ENCODE measurements at places on chromosomes 4 and X.
A peak's percentile ranks its signal among the peaks of the same experiment; 100 is the strongest.

DNA sequence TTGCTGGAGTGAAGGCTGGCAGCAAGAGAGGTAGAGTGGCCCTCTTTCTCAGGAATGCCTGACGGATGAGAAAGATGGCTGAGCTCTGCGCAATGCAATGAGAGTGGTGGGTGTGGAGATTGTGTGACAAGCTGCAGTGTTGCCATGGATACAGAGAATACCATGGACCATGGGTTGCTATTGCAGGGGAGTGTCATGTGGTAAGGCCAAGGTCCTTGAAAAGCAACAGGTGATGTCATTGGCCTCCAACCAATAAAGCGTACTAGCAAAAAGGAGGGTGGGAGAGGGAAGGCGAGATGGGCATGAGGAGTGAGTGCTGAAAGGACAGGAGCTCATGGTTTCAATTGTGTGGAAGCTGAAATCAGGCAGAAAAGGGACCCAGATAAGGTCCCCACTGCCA is 1.8 kb downstream of the PNMA5 start:
- DNase-seq = no peak

- no peak for DNase-seq
These were observed 312.5 kb downstream of the ZIC3 start for GRCh38 chrX:137878401-137878800.

DNA sequence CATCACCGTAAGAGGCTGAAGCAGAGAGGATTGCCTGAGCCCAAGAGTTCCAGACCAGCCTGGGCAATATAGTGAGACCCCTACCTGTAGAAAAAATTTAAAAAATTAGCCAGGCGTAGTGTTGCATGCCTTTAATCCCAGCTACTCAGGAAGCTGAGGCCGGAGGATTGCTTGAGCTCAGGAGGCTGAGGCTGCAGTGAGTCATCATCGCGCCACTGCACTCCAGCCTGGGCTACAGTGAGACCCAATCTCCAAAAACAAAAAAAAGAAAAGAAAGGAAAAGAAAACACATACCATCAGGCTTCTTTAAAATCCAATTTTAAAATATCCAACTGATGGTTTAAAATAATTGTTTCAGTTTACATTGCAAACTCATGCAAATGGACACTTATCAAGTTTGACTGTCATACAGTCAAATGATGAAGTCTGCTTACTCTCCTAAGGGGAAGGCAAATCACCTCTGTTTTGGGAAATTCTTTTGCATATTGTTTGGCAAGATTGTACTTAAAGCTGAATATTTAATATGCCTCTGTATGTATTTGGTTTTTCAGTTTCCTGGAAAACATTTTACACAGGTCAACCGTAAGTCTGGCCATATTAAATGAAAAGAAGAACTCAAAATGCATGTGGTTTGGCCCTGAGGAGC is 23.7 kb upstream of the TENM3 start:
- DNase-seq = no peak

GRCh38 chr4:100208964-100209363 is 18.7 kb upstream of the DDIT4L start:
- DNase-seq = no peak

DNA sequence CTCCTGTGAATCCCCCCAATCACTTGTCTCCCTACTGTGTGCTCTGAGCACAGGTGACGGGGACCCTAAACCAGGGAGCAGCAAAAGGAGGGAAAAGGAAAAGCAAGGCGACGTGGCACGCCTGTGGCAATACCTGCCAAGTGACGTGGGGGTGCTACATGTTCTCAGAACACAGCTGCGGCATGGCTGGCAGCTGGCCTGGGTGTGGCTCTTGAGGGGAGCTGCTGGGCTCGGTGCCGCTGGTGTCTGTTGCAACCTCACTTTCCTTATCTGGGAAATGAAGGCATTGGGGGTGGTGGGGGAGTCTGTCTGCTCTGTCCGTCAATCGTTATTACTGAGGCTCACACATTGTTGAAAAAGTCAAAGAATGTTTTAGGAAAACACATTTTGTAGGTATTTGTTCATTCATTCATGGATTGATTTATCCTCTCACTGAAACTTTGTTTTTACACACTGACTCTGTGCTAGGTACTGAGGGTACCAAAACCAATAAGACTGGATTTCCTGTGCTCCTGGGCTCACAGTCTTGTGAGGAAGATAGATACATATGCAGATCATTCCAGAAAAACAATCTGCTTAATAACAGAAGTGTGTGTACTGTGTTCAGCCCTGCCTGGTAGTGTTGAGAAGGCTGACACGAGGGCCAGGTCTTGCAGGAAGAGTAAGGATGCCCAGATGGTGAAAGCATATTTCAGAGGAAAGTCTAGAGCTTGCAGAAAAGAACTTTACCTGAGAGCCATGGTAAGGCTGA is 217.6 kb downstream of the PTTG2 start:
- peak; percentile 21 for DNase-seq

DNA sequence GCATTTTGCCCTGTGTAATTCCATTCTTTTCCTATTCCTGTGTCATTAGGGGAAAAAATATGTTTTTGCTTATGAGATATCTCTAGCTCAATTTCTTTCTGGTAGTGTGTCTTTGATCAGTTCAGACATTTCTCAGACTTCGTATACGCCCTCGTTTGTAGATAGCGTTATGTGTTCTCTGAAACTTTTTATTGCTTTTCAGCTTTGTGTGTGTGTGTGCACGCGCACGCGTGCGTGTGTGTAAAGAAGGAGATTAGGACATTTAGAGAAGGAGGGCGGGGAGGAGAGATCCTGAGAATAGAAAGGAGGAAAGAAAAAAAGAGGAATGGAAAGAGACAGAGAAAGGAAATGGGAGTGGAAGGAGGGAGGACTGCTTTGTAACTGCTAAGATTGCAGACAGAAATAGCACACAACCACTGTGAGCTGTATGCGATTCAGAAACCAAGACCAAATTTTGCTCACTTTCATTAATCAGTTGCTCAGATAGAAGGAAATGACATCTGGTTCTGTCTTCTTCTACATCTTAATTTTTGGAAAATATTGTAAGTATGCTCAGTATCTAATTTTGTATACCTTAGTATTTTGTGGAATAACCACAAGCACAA is at the start of gene RXFP1:
Gene RXFP1, plus strand, starts transcription at position 399 of the 605 bp plus-strand sequence. Its CDS starts 95 bp downstream, at position 494.
- no peak for DNase-seq

GRCh38 chr4:147195386-147195785 is 249.7 kb upstream of the TTC29 start:
- no peak for DNase-seq

DNA sequence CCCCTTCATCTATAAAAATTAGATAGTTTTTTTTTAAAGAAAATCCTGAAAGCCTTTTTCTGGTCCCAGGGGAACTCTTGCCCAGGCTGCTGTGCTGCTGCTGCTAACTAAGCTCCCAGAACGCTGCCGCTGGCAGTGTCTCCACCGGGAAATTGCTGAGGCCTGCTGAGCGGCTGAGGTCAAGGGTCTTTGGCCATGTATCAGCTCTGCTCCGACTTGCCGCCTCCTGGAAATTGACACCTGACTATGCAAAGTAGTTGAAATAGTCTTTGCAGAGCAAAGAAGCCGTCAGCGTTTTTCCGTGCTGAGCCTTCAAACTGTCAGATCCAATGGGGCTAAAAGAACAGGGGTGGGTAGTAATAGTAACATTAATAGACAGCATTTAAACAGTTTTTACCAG is 839 bp downstream of the QDPR start:
- no peak for DNase-seq

DNA sequence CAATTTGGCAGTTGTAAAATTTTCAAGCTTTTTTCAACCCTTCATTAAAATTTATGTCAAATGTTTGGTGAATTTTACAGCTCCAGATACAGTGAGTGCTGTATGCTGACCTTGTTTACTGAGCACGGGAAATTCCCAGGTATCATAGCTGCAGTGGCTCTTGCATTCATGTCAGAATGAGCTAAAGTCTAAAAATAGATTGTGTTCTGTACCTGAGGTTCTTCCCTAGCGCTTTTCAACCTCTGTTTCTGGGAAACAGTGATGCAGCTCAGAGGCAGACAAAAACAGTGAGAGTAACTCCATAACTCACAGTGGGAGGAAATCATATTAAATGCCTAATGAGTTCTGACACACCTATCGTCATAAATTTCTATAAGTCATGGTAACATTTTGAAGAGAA is 393.8 kb upstream of the GNPDA2 start:
- no peak for DNase-seq

DNA sequence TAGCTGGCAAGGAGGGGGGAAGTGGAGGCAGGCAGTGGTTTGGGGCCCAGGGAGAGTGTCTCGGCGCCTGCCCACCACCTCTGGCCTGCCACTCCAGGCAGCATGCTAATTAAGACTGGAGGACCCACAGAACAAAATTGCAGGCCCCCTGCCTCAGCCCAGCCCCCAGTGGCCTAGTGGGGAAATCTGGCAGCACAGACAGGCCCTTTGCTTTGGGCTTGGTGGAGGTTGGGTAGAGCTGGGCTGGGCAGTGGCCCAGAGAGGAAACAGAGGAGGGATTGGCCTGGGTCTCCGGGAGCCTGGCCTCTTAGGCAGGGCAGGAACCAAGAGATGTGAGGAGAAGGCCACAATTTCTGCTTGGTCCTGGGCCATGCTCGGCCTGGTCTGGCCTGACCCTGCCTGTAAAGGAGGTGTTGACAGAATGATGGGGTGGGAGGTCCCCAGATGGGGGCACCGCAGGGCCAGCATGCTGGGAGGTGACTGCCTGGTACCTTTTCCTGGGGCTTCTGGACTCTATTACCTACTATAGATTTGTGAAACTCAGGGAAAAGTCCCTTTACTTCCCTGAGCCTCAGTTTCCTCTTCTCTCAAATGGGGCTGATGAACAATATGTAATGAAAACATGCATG is 92.4 kb upstream of the PJA1 start:
- no peak for DNase-seq

DNA sequence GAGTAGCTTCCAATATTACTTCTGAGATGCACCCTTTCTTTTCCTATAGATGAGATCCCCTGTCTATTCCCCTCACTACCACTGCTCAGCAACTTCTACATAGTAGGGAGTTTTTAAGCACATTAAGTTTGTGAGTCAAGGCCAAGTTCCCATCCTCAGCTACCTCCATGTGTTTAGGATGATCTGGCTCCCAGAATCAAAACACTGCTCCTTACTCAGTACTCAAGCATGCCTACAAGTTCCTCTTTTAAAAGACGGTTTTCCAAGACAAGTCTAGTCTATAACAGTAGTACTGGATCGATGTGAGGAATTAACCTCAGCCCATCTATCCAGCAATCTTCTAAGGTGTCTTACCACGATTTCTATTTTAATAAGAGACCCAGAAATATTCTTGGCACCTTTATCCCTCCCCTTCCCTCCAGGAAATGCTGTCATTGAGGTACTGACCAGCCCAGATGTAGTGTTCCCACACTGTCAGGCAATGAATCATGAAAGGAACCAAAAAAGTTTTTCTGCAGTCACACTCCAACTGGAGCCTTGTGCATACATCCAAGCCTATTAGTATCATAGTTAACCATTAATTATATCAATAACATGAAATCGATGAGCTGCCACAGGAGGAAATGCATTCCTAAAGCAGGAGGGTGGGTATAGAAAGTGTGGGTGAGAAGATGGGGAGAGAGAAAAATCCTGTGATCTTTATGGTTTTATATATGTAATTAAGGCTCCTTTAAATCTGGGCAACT is 29.6 kb downstream of the AREG start:
- DNase-seq = no peak

- no peak for DNase-seq
These were observed 354.1 kb downstream of the CAMK2D start for GRCh38 chr4:113407409-113407808.

GRCh38 chrX:10028283-10029104 is 61.3 kb downstream of the CLDN34 start:
- no peak for DNase-seq

DNA sequence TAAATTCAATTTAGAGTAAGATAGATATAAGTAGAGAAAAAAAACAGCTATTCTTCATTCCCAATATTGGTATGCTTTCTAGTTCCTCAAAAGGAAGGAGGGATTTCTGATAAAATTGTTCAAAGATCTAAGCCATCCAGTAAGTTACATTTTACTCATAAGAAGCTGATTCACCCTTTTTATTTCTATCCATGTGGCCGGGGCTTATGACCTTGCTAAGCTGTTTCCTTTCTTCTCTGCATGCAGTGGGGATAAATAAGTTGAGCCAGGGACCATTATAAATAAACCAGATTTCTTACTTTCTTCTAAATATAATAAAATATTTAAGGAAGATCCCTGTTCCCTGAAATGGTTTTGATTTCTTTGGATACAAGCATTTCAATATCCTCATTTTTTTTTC is 502.3 kb downstream of the PDHA2 start:
- DNase-seq = no peak

DNA sequence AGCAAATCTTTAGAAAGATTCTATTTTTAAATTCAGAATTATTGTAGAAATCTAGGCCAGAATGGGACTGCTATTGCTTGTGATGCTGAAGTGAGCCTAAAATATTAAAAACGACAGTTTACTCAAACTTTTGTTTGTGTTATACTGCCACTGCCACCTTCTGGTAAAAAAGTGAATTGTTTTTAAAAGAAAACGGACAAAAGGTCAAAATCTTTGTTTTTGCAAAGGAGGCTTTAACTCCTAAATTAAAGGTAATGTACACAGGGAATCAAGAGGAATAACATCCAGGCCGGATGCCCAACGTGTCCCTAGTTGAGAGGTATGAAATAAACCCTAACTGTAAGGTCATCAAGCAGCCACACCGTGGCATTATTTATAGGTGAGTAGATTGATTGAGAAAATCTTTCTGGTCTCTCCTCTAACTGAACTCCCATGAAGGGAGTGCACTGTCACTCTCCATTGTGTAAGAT is 338.3 kb upstream of the GALNT7 start:
- DNase-seq = no peak

DNA sequence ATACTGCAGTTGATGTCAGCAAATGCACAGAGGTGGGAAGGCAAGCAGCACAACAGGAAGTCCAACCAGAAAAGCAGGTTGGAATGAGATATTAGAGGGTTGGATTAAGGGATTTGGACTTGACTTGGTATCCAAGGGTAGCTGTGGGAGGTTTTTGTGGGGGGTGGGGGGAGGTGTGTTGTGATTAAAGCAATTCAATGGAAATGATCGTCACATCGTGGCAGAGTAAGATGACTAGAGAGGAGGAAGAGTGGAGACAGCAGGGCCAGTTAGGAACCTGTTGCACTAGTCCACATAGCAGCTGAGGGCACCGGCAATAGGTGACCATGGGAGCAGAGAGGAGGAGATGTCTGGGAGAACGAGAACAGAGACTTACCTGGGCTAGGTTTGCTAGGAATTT is 2.4 kb downstream of the SLC25A43 start:
- DNase-seq = no peak

DNA sequence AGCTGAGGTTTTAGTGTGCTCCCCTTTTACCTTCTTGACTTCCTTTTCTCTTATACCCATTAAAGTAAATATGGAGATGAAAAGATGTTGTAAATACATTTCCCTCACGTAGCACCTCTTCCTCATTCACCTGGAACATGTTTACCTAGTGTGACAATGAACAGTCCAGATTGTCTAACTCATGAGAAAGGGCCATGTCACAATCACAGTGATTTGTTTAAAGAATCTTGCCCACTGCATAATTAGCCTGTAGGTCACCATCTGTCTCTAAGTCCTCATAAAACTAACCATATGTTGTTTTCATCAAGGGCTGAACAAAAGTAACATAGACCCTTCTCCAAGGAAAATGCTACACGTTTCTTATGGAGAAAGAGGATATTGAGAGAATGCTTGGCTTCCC is 85.7 kb downstream of the TSPAN5 start:
- no peak for DNase-seq

Measured in stimulated activated CD4-positive, alpha-beta T cell treated with anti-CD3 and anti-CD28 coated beads, Interleukin-4, amount 100 ng/mL, for 4 hours (primary cell).